ENCODE measurements at places on chromosomes 11 and 22.

- no peak for DNase-seq
Observed at GRCh38 chr11:68168694-68169093, 44.4 kb downstream of the KMT5B start.

DNA sequence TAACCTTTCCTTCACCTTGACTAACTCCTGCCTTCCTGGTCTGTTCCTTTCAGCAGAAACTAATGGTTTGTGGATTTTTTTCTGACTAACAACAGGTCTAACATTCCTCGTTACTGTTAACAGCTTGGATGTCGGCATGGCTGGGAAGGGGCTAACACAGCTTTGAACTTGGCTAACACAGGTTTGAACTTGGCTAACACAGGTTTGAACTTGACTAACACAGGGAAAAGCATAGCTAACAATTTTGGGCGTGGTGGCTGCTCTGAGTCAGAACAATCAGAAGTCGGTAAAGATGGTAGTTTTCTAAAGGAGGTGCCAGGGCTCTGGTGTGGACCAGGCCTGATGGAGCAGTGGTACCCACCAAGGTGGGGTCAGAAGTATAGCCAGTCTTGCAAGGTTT is 16.1 kb downstream of the MIAT start:
- DNase-seq, result peak; percentile 20

DNA sequence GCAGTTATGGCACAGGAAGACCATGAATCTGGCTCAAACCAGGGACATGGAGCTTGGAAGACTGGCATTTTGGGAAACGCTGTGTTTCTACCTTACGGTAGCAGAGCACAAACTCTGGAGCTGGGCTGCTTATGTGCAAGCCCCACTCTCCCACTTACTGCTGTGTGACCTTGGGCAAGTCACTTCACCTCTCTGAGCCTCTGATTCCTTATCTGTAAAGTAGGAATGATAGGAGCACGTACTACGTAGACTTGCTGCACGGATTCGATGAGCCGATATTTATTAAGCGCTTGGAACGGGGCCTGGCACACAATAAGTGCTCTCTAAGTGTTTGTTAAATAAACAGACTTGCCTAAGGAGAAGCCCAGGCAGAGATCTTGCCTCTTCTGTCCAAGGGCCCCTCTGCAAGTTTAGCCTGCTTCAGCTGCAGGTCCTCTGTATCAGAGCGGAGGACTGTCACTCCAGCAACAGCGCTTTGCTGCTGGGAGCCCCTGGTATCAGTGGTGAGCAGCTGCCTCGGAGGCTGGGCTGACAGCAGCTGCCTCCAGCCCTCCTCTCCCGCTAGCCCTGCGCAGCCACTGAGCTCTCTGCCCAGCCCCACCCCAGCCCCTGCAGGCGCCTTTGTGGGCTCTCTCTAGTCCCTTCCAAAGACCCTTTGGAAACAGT is 96.9 kb upstream of the ANO1 start:
- DNase-seq, result no peak

DNA sequence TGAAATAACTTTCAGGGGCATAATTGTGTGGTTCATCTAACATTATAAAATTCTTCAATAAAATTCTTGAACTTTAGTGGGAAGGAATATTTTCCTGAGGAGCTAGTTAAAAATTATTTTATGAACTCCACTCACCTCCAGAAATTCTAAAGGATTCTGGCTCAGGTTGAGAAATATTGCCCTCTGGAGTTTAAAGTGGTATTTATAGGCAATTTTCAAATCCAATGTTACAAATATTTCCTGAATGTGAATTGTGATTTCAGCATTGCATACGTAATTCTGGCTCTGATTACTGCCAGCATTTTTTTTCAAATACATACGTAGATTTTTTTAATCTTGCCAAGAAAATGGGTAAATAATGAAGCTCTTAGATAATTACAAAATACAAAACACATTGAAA is 598.2 kb upstream of the ANO3 start:
- peak; percentile 6 for DNase-seq

GRCh38 chr11:79940165-79940564 is 499.3 kb upstream of the TENM4 start:
- DNase-seq, result no peak

DNA sequence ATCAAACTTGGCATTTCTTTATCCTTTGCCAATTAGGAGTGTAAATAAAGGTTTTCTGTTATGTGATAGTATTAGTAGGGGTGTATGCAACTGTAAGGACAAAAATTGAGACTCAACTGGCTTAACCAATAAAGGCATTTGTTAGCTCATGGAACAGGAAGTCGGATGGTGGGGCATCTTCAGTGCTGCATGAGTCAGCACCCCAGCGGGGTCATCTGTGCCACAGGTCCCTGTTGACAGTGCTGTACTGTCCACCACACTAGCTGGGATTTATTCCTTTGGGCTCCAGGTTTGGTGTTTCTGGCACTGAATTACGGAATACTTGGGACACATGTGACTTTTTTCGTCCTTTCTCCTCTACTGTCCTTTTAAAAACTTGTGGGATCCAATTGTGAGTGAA is 86.0 kb downstream of the PPP6R3 start:
- DNase-seq, result peak; percentile 18

GRCh38 chr22:20062766-20063083 is 17.3 kb upstream of the DGCR8 start:
- DNase-seq, result peak; percentile 32

DNA sequence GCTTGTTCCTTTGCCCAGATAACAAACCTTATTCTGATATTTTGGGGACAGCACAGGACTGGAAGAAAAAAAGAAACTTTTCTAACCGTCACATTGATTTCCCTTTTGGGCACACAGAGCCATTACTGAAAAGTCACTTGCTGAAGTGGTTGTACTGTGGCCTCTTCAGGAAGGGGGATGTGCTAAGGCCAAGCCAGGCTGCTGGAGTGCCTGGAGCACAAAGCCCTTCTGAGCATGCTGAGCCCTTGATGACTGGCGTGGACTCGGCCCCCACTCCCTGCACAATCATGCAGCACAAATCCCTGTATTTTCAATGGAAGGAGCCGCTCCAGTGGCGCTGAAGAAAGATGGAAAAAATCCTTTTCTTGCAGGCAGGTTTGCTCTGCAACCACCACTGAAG is 164.2 kb downstream of the NTM start:
- DNase-seq, result no peak

- no peak for DNase-seq
Observed at GRCh38 chr22:36770513-36771231, 5.2 kb downstream of the IFT27 start.

DNA sequence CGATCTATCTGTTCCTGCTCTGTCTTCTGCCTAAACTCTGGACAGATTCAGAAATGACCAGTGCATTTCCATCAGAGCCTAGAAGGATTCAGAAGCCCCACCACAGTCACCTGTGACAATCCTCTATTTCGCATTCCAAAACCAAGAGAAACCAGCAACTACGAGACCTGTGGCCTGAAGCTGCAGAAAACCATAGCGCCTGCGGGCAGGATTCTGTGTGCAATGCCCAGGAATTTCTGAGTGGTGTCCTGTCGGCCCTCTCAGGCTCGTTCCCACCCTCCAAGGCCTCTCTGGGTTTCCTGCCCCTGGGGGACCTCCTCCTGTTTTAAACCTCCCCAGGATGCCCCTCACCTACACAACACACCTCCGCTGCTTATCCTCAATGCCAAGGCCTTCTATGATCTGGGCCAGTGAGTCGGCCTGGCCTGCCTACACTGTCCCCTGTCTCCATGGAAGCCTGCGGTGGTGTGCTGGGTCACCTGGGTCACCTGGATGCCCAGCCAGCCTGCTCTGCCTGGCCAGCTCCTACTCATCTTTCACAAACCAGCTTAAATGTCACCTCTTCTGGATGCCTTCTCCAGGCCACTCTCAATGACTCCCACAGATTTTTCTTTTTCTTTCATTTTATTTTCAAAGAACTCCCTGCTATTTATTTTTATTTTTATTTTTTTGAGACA is 198.3 kb downstream of the CEP164 start:
- DNase-seq, result no peak

DNA sequence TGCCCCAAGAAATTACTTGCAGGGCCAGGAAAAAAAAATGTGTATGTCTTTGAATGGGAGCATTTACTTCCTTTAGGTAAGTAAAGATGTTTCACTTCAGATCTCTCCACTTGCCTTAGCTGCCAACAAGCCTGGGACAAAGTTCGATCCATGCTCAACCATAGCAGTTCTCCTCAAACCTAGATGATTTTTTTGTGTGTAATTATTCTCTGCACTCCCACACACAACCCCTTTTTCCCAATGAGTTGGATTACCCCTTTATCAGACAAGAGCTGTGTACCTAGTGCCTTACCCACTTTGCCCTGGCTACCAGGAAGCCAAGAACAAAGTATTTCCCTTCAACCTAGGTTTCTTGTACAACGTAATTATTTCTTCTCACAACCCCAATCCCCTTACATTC is 35.6 kb downstream of the TPBGL start:
- no peak for DNase-seq

- DNase-seq, result no peak
Observed at GRCh38 chr11:65712633-65713076, 603 bp downstream of the KAT5 start.

- DNase-seq, result peak; percentile 56
Observed at GRCh38 chr11:126993599-126993998, 7.0 kb downstream of the KIRREL3 start.

DNA sequence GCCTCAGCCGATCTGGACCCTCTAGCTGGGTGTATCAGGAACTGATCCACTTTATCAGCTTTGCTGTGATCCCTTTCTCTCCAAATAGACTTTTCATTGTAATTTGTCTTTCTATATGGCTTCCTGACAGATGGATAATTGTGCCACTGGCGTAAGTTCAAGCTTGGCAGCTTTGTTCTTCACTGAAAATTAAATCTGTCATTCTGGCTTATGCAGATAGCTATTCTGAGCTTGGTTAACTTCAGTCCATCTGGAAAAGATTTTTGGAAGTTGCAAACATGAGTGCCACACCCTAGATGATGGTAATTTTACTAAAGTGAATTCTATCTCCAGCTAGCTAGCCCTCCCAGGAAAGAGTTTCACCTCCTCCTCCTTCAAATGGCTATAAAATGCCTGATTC is 8.1 kb downstream of the OR5A2 start:
- DNase-seq, result no peak

DNA sequence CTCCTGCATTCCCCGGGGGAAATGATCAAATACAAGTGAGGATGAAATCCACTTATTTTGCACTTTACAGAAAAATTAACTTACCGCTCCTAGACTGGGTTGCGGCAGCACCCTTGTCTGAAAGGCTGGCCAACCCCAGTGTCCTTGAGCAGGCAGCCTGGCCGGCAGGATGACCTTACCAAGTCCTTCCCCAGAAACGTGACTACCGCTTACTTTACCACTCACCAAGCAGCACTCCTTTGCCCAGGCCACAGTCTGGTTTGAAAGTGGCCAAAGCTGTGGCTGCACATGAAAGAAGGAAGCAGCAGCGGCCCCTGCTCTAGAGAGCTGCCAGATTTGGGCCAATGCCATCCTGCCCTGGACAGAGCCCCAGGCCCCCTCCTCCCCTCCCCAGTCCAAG is 20.3 kb downstream of the MYH9 start:
- no peak for DNase-seq

DNA sequence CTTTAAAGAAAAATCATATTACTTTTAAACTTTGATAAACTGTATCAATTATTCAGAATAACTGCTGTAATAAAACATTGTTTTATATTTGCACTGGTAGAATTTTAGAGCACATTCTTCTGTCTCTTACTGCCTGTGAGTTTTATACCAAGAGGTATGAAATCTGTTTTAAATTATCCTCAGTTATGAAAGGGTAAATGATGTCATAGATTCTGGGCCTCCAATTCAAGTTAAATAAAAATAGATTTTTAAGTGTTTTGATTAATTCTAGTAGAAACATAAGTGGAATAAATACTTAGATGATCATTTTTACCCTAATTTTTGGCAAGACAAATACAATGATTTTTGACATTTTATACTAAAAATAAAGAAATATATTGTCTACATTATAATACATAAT is 93.0 kb downstream of the GUCY1A2 start:
- DNase-seq, result peak; percentile 72

DNA sequence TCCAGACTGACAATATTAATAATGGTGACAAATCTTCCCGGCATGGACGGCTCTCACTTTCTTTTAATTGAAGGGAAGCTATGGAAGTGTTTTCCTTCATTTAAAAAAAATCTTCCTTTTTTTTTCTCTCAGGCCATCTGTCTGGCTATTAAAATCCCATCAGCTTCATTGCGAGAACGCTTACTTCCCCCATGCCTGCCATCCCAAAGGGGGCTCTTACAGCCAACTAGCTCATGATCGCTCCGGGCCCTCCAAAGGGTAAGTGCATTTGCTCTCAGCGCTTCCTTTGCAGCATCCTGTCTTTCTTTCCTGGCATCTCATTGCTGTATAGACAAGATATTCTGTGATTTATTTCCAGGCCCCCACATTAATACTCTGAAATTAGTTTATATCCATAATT is 20.7 kb downstream of the CACNG2 start:
- no peak for DNase-seq

DNA sequence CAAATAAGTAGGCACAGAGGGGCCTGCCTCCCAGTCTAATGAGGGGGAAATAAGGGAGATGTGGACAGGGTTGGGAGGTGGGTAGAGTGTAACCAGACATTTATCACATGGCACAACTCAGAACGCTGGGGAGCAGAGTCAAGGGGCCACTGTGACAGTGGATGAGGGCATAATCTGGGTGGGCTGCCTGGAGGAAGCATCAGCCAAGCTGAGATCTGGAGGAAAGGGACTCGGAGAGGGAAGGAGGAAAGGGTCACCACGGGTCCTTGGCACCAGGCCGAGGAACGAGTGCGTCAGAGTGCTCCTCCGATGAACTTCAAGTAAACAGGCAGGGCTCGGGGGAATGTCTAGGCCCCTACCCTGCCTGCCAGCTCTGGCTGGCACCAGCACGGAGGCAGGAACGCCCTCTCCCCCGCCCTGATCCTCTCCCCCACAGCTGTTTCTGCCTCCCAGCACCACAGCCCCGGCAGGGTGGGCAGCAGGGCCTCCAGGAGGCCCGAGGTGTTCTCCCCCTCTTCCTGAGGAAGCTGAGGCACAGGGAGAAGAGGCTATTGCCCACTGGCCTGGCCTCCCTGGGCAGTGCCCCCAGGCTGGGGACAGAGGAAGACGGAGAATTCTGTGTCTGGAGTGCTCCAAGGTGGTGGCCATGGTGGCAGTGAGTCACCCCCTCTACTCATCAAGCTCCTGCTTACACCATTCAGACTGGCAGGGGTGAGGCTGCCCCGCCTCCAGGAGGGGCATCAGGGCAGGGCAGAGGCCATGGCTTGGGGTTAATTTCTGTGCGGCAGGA is 4.2 kb downstream of the ALDH3B1 start:
- DNase-seq, result peak; percentile 43

- no peak for DNase-seq
Observed at GRCh38 chr11:121105063-121105480, 4.0 kb downstream of the TECTA start.

DNA sequence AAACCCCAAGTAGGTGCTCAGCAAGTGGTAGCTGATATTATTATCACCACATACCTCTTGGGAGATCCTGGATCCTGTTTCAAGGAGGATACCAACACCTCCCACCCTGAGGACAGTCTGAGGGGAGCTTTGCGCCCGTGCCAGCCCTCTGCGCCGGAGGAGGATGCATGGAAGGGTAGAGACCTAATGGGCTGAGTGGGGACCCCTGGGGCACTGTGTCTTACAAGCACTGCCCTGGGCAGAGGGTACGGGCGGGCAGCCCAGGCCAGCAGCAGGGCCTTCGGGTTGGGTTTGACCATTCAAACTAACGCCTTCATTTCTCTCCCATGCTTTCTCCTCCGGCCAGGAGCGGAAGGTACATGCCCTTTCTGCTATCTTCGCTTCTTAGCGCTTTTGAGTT is 26.3 kb downstream of the MYBPC3 start:
- no peak for DNase-seq

GRCh38 chr11:101045415-101045814 is 84.2 kb downstream of the PGR start:
- DNase-seq, result no peak
